ENCODE measurements at places on chromosomes 7 and 10.
A peak's percentile ranks its signal among the peaks of the same experiment; 100 is the strongest.

- no peak for DNase-seq
Measured at GRCh38 chr10:99920486-99920885, 89.3 kb downstream of the DNMBP start.

GRCh38 chr7:22238354-22239311, 118.3 kb downstream of the RAPGEF5 start:
- DNase-seq, result peak; percentile 8

DNA sequence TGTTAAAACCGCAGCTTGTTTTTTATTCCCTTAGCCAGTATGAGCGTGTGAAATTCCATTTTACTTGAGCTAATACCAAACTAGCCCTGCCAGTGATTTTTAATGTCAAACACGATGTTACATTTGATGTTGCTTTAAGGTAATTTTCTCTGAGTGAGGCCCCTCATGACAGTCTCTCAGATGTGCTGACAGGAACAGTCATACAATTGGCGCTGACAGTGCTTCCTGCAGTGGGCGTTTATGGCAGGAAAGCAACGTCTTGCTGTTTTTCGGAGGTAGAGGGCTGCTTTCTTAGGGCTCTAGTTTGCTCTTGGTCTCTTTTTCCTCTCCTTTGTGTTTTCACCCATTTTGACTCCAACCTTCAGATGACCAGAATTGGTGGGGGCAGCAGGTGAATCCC, 19.3 kb downstream of the PON1 start:
- DNase-seq, result no peak

- no peak for DNase-seq
Measured at GRCh38 chr10:69731698-69732097, 70.0 kb upstream of the COL13A1 start.

DNA sequence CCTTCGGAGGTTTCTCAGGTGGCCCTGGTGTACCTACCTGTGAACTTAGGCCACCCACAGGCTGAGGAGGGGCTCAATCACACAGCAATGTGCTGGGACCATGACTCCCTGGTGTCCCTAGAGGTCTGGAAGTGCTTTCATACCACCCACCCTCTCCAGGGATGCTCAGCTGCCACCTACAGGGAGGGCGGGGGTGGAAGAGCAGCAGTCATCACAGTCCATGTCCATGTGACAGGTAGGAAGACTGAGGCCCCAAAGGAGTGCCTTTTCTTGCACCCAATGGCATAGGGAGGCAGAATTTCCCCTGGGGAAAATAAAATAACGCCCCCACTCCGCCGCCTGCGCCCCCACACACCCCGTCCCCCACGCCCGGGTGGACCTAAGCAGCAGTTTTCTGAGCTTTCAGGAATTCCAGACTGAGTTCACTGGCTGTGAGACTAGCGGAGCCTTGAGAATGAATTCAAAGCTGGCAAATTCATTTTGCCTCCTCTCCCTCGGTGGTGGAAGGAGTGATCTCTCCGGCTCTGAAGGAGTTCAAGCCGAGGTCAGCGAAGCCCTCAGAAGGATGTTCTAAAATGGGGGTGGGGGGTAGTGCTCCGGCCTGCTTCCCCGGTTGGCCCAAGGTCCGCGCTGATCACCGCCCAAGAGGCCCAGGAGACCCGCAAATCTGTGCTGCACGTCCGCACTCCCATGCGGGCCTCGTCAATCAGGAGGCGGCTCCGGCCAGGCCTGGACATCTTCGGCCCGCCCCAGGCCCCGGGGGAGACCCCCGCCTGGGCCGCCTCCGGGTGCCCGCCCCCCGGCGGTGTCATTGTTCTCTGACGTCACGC, 2.1 kb upstream of the ZMIZ1 start:
- DNase-seq, result peak; percentile 51

GRCh38 chr10:10591715-10592341, 425.8 kb upstream of the CELF2 start:
- no peak for DNase-seq

GRCh38 chr7:143434660-143435059, 8.6 kb upstream of the TAS2R60 start:
- DNase-seq, result no peak

DNA sequence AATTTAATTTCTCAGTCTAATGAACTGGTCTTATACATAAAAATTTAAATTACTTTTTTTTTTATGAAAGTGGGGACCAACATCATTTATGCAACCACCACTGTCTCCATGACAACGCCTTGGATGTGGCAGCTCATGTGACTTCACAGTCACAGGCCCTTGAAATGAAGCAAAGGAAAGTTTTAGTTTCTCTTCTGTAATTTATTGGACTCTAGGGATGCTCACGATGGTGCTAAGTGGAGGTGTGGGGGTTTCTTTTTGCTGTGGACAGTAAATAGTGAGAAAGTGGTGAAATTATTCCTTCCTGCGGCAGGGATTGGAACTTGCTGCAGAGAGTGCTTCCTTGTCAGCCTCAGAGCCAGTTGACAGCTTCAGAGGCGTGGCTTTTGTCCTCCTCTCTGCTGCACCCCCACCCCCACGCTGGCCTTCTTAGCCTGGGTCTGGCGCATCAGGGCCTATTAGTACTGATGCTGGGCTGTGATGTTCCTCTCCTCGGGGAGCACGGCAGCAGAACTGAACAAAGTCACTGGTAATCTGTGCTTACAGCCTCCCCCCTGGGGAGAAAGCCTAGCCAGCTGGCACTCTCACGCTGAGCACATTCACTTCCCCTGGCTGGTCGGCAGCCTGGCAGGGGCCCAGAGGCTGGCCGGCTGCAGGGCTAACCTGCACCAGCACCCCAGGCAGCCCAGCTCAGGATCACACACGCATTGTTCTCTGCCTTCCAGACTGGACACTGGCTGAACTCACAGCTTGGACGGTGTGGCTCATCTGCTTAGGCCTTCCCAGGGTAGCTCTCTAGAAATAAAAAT, 517.5 kb upstream of the GALNT17 start:
- DNase-seq, result peak; percentile 39

DNA sequence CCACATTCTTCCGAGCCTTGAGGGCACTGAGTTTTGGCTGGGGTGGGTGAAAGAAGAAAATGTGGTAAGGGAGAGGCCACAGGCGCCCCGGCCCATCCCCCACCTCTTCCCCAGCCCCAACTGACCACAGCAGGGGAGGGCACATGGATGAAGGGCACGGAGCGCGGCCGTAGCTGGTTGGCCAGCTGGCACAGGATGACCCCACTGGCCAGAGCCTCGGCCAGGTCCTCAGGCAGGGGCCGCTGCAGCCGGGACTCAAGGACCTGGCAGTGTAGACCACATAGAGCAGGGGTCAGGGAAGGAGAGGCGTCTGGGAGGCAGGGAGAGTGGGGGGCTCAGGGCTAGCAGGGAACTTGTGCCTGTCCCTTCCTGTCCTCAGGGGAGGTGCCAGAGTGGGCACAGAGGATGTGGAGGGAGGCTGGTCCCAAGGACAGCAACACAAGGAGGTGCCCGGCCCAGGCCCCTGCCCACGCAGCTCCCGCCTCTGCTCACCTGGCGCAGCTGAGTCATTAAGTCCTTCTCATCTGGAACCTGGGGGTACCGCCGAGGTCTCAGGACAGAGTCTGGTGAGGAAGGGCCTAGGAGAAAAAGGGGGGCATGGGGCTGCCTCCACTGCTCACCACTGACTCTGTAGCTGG, 2.2 kb upstream of the SAP25 start:
- DNase-seq, result no peak

- no peak for DNase-seq
Measured at GRCh38 chr10:116926426-116926825, 77.1 kb downstream of the ENO4 start.

DNA sequence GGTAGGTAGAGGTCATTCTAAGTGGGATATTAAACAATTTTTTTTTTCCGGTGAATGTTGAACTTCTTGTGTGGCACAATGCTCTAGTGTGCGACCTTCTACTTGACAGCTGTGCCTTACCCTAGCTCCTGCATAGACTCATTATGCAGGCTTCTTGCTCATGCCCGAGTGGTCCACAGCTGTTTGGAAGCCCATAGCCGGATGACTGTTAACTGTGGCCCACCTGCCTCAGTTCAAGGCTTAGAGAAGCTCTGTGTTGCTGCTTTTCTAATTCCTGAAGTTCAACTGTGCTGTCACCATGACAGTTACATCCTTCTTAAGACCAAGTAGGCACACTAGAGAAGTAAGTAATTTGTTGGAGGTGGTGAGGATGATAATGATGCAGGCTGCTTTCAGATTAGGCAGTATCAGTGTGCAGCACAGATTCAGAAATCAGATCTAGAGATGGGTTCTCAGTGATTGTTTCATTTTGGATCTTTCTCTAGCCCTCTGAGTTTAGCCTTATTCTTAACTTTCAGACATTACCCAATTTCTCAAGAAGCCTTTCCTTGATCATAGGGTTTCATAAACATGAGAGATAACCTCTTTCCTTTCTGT, 278.4 kb downstream of the PHF14 start:
- DNase-seq, result no peak

- DNase-seq, result no peak
Measured at GRCh38 chr10:82721831-82722230, 846.8 kb downstream of the NRG3 start.

- no peak for DNase-seq
Measured at GRCh38 chr7:88339195-88339922, 32.7 kb upstream of the STEAP4 start.

DNA sequence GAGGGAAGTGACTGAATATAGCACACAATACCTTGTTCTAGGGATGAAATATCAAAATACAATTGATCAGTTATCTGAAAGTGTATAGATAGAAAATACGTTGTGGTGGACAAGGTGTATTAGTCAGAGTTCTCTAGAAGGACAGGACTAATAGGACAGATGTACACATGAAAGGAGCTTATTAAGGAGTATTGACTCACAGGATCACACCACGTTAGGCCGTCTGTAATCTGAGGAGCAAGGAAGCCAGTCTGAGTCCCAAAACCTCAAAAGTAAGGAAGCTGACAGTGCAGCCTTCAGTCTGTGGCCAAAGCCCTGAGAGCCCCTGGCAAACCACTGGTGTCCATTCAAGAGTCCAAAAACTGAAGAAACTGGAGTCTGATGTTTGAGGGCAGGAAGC, 406.1 kb downstream of the MDFIC start:
- no peak for DNase-seq

GRCh38 chr7:30785786-30786185, 14.6 kb downstream of the MINDY4 start:
- no peak for DNase-seq

- DNase-seq, result no peak
Measured at GRCh38 chr7:137935884-137936508, 65.9 kb downstream of the CREB3L2 start.

DNA sequence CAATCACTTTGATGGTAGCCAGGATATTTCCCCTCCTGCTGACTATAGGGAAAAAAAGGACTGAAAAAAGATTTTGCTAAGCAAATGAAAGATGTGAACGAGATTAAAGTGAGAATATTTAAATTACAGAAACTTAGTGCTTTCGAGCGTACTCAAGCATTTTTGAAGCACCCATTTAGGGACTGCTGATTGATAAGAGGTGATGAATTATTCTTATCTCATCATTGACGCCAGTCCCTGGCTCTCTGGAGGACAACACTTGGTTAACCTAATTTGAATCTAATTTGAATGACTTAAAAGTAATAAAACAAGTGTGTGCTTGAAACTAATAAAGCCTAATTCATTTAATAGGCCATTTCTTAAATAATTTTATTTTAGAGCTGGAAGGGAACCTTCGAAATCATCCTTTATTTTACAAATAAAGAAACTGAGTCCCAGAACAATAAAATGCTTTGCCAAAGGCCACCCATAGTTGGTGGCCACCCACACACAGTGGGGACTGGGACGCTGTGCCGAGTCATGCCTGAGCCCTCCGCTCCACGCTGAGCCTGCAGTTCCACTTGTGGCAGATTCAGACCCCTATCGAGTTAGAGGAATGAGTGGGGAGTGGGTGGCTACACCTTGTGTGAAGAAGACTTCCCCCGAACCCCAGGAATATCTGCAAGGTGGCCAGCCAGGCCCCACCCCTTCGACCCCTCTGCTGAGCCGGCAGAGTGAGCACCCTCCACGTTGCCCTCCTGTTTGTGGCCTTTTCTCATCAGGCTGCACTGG, 61.1 kb upstream of the SAMD8 start:
- no peak for DNase-seq

GRCh38 chr10:109934958-109935793, 11.9 kb upstream of the XPNPEP1 start:
- peak; percentile 40 for DNase-seq

DNA sequence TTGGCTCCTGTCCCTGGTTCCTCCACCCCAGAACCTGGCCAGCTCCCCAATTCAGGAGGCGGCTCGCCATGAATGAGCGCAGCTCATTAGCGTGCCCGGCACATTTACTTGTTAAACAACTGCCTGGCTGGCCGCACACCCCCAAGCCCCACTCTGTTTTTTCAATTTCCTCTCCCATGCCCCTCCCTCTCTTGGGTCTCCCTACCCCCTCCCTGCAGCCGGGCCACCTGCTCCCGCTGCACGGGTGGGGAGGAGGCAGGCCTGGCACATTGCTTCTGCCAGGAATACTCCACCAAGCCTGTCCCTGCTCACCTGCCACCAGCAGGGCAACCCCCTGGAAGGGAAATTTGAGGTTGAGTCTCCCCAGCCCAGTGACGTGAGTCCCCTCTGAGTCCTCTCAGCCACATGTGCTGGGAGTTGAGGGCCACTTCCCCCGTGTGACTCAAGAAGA, 2.5 kb upstream of the SLIT1 start:
- no peak for DNase-seq

DNA sequence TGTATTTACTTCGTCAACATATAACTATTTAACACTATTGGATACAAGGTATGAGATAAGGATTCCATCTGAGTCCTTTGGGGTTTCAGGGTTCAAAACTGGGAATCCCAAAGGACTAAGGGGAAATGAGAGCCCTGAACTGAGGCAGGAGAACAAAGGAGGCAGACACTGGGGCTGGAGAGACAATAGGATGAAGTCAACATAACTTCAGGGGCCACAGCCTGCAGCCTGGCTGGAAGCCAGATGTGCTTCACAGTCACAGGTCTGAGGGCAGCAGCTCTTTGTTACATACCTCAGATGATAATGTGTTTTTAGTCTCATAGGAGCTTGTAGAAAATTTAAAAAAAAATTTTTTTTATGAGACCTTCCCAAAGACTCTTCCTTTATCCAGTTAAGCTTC, 73.3 kb downstream of the NRF1 start:
- DNase-seq, result no peak

- DNase-seq, result no peak
Measured at GRCh38 chr10:103627111-103627892, 133.8 kb downstream of the NEURL1 start.

DNA sequence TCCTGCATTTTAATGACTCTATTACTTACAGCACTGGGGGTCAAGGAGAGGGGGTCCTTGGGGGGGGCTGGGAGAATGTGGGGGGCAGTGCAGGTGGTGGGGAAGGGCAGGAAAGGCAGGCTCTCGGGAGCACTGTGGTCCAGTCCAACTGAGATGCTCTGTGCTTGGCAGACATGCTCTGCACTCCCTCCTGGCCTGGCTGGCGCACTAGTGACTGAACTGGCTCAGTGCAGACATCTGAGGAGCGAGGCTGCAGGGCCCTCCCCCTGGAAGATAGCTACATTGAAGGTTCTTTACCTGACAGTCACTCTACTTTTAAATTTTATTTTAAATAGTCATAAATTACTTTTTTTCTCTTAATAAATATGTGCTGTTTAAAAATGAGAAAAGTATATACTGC, 105.7 kb downstream of the NEURL1 start:
- DNase-seq, result no peak

DNA sequence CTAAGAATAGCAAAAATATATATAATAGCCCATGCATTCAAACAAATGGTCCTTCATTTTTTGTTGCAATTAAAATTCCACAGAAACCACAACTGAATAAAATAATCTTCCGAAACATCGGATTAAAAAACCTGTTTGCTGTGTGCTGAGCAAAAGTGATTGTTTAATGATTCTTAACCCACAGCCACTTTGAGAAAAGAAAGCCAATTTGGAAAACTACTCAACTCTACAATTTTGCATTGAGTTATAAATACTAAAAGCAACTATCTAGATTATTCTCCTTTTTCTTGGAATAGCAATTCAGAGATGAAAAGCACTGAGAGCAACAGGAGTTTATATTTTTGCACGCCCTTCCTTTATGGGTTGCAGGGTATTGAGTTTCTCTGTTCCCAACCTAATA, 8.0 kb downstream of the ADRB1 start:
- no peak for DNase-seq
